Stimulated activated CD4-positive, alpha-beta T cell treated with anti-CD3 and anti-CD28 coated beads, Interleukin-15, amount 100 ng/mL, for 24 hours (primary cell): ENCODE measurements at places on chromosomes 4 and X.

DNA sequence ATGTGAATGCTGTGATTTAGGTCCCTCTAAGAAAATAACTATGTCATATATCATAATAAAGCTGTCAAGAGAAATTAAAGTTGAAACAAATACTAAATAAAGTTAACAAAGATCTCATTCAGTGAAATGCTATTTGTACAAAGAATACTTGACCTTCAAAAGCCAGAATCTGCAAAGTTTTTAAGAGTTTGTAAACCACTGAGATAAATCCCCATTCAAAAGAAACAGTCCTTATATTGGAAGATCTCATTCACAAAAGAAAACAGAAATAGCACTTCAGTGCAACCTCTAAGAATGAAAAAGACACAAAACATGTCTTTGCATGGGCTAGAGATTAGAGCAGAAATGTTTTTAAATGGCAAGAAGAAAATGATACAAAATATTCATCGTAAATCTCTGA, 149.1 kb upstream of the USP38 start:
- DNase-seq, result no peak

DNA sequence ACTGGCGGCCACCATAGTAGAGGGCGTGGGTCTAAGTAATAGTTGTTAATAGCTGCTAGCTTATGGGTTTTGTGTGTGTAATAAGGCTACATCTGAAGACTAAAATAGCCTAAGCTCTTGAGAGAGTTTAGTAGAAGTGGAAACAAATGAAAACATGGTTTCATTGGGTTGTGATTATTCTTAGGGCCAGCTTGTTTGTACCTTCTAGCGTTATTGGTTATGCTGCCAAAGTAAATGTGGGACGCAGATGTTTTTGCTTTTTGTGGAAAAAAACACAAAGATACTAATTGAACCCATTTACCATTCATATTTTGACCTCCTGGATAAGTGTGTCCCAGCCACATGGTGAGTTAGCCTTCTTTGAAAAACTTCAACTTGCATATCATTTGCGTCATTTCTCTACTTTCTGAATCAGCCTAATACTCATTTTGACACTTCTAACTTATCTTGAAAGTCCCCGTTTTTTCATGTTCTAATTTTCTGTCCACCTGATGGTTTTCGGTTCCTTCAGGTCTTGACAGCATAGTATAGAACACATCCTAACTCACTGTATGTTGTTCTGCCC, 305.3 kb downstream of the FRMPD4 start:
- DNase-seq, result no peak

DNA sequence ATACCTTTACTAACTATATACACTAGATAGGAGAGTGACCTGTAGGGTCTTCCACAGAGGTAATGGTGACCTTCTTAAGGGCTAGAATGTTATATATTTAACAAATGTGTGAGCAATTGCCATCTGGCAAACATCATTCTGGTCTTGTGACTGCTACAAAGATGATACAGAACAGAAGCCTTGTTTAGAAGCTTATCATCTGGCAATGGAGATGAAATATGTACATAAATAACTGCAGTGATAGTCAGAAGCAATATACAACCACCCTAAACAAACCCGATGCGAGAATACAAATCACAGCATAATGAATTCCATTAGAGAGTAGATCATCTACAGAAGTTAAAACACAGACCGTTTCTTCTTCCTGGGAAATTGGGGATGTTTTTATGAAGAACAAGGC, 952.7 kb upstream of the SLIT2 start:
- no peak for DNase-seq

GRCh38 chr4:101989551-101989950, 199.0 kb downstream of the BANK1 start:
- DNase-seq, result no peak

- no peak for DNase-seq
Measured at GRCh38 chrX:69815063-69815462, 199.2 kb downstream of the EDA start.

DNA sequence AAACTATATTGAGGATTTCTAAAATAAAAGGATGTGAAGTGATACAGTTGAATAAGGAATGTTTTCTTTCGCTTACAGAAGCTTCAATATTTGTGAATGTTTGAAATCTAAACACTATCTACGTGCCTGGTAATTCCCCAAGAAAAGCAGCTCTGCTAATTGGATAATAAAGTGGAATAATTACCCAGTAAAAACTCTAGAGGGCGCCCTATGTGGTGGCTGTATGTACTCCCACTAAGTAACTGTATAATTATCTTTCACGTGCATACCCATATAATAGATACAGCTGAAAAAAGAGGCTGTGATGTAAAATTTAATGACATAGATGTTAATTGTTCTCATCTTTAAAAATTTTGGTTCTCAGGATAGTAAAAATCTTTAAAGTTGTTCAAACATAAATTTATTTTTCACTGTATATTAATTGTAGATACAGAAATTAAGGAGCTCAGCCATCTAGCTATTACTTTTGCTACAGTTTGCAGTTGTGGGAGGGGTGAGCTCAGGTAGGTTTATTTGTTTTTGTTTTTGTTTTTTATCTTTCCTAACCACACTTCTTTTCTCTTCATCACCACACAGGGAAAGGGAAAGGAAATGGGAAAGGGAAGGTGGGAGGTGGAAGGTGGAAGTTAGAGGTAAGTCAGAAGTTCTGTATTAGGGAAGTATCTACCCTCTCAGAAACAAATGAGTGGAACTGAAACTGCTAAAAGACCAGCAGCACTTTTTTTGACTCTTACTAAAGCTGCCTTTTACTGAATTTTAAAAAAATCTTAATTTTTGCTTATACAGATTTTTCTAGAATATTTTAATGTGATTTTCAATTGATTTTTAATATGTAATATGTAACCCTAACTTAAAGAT, 151.7 kb upstream of the RPS6KA6 start:
- no peak for DNase-seq

DNA sequence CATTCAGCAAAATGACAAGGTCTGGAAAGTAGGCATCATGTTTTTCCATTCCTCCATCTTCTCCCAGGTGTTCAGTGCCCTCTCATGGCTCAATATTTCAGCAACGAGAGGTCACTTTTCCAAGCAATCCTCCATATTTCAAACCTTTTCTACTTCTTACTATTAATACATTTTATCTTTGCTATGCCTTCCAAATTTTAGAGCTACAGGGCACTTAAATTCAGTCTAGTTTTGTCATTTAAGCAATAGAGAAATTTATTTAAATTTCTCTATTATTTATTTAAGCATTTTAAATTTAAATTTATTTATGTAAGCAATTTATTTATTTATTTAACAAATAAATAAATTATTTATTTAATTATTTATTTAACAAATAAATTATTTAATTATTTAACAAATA, 305.1 kb upstream of the ANXA10 start:
- DNase-seq, result no peak

- DNase-seq, result no peak
Measured at GRCh38 chr4:52572936-52573485, 86.1 kb downstream of the USP46 start.

GRCh38 chr4:62940229-62940628, 1469.0 kb downstream of the TECRL start:
- no peak for DNase-seq
